ENCODE measurements at places on chromosomes 1 and 21.

GRCh38 chr1:38142606-38143005, 96.0 kb upstream of the POU3F1 start:
- no peak for DNase-seq

DNA sequence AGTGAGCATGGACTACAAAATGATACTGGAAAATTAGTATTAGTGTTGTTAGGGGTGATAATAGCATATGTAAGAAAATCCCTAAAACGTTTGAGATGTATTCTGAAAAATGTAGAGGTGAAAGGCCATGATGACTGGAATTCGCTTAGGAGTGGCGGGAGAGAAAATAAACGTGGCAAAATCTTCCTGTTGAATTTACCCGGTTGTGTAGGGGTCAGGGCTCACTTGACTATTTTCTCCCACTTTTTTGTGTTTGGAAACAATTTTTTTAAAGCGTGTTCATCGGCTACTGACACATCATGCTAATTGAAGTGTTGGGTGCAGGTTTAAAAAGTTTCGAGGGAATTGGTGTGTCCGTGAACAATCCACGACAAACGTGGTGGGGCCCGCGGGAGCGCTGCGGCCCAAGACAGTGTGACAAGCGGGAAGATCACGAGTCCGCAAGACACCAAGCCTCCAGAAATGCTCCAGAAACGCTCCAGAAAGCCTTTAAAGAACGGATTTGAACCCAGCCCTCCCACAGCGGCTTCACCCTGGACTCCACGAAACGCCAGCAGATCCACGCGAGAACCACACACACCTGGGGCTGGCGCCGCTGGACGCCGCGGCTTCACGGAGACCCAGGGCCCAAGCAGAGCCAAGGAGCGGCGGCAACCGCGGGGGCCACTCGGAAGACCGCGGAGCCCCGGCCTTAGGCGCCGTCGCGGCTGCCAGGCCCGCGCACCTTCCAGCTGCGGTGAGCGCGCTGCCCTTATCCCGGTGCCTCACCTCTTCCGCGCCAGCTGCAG, 573 bp downstream of the PSMG1 start:
- DNase-seq, result no peak

DNA sequence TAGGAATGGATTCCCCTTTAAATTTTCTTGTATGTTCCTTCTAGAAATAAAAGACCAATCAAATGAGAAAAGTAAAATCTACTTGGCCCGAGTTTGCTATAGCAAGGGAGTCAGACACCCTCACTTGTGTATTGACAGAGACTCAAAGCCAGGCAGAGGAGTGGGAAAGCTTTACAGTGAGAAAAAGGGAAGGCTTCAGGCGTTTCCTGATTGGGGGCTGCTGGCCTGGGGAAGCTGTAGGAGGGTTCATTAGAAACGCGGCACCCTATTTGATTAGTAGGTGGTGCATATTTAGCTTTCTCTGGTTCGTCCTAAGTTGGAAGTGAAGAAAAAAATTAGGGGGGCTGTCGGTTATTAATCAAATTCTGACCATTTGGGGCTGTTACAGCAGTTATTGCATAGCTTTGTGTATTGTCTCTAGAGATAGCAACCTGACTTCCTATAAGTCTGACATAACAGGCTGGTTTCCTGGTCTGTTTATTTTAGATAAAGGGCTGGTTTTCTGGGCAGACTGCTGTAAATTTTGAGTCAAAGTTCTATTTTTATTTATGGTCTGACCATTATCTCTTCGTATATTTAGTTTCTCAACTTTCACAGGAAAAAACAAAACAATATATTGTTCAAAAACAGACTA, 10.0 kb downstream of the SLC25A24 start:
- no peak for DNase-seq

GRCh38 chr1:54218883-54219687, 19.1 kb downstream of the MRPL37 start:
- no peak for DNase-seq

DNA sequence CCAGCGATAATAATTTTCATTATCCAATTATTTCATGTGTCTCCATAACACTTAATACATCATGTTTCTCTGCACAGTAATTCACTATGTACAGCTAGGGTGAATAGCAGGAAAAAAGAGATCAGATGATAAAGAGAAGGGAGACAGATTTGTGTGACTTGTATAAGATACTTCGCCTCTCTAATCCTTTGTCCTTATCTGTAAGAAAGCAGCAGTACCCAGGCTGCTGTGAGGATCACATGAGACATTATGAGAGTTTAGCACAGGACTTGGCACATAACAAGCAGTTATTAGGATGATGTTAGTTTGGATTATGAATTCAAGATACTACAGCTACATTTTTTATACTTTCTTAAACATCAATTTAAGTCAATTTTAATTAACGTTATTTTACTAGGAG, 6.3 kb downstream of the ERG start:
- no peak for DNase-seq

DNA sequence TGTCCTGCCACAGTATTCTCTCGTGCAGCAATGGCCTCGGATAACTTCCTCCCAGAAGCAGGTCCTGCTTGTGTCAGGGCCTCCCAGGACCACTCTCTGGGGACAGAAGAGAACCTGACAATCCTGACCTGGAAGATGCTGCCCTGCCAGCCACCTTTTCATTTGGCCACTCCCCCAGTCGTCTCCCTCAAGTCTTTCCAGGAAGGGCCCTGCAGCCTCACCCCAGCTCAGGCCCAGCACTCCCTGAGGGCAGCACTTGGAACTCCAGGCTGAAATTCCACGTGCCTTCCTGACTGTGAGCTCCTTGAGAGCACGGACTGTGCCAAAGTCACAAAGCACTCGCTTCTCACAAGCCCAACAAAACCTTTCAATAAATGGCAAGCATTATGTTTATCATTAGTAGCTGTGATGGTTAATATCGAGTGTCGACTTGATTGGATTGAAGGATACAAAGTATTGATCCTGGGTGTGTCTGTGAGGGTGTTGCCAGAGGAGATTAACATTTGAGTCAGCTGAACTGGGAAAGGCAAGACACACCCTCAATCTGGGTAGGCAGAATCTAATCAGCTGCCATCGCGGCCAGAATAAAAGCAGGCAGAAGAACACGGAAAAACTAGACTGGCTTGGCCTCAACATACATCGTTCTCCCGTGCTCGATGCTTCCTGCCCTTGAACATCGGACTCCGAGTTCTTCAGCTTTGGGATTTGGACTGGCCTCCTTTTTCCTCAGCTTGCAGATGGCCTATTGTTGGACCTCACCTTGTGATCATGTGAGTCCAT, 2.3 kb upstream of the CLEC20A start:
- no peak for DNase-seq

- DNase-seq, result no peak
These were observed 106.7 kb upstream of the COL6A1 start for GRCh38 chr21:45874716-45875415.

GRCh38 chr1:26900001-26900814, at the start of gene GPATCH3:
Gene GPATCH3, minus strand, starts transcription at chr1:26900467. Its CDS starts 25 bp downstream, at chr1:26900442.
- DNase-seq, result peak; percentile 72

DNA sequence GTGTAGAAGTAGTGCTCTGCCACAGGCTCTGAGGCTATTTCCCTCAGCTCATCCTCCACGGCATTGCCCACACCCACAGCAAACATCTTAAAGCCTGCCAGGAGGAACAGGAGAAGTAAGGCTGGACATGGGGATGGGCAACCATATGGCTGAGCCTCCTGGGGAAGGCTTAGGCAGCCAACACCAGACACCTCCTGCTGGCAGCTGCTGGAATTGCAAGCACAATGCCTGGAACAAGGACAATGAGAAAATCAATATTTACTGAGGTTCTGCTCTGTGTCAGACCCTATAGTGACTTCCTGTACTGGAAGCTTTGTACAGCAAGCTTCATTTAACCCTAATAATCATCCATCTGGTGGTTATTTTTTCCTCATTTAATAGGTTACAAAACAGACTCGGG, 8.2 kb downstream of the MATN1 start:
- DNase-seq, result no peak

DNA sequence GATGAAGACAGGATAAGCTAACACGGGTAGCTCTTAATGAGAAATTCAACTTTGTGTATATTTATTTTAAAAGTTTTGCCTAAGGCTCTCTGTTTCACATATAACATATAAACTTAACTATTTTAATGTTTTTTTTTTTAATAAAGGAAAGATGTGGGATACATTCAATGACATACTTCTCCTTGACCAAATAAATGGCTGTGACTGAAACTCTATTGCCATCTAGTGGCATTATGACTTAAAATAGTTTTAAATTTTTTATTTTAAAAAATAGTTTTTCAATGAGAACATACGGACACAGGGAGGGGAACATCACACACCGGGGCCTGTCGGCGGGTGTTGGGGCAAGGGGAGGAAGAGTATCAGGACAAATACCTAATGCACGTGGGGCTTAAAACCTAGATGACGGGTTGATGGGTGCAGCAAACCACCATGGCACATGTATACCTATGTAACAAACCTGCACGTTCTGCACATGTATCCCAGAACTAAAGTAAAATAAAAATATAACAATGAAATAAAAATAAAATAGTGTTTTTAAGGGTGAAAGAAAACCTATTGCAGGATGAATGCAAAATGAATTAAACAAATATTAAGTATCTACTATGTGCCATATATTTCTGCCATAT, 83.4 kb downstream of the LYST start:
- DNase-seq, result no peak

- DNase-seq, result no peak
These were observed 4.9 kb upstream of the PTGFRN start for GRCh38 chr1:116904791-116905320.

- no peak for DNase-seq
These were observed 65.4 kb downstream of the ALPL start for GRCh38 chr1:21574466-21575151.

- peak; percentile 34 for DNase-seq
These were observed 29.6 kb upstream of the WASF2 start for GRCh38 chr1:27519331-27520258.

GRCh38 chr21:17390569-17390968, 122.3 kb upstream of the CXADR start:
- DNase-seq, result no peak

DNA sequence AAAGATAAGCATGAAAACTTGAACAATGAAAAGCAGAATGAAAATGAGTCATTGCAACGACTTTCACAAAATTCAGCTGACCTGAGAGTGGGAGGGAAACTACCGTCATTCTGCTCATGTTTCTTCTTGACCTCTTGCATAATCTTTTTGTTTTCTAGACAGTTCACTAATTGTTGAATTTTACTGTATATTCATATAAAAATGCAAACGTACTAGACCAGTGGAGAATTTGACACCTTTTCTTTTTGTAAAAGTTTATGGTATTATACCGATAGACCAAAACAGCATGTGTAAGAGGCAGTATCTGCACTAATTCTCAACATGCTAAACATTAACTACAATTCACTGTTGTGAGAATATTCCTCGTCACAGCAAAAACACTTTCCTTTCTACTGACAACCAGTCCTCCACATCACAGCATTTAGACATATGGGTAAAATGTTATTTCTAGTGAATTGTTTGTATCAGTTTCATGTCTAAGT, 137.8 kb downstream of the GREM2 start:
- no peak for DNase-seq

GRCh38 chr1:63758791-63759190, 15.0 kb upstream of the ROR1 start:
- DNase-seq, result no peak

GRCh38 chr1:19113697-19114092, 96.4 kb downstream of the UBR4 start:
- no peak for DNase-seq

GRCh38 chr1:174956976-174957375, 42.8 kb upstream of the CACYBP start:
- DNase-seq, result no peak

- DNase-seq, result peak; percentile 67
These were observed 2.0 kb downstream of the SLC6A17 start for GRCh38 chr1:110152133-110152785.

DNA sequence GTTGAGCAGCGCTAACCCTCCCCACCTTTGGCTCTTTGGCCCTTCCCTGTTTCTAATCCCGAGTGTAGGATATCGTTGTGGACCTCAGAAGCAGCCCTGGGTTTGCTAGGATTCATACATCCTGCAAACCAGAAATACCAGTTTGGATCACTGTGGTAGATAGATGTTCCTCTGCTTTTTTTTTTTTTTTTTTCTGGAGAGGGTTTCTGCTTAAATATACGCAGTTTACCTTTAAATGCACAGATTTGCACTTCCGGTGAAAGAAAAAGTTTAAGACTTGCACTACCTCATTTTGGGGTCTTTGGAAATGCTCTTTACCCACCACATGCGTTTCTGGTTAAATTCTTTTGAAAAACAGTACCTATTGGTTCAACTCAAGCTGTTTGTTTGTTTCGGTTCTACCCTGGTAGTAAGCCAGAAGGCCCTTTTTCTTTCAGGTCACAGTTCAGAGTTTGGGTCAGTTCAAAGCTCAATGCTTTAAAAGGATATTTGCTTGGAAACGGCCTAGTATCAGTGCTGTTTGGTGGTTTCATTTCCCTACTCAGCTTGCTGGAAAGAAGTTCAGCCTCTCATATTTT, 908 bp downstream of the DDI2 start:
- DNase-seq, result no peak

DNA sequence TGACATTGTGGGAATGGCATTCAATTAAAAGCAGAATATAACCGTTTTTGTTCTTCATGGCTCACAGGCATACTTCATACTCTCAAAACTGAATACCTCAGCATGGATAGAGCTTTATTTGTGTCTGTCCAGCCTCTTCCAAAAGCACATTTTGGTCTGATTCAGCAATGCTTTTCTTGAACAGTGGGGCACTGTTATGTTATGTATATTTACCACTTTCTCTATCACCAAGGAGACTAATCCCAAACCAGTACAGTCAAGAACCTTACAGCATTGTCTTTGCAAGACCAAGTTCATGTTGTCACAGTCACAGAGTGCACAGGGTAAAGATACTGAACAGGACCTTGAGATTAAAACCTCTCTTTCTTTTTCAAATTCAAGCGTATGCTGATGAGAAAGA, 582.8 kb downstream of the PTBP2 start:
- DNase-seq, result no peak

GRCh38 chr1:209560529-209560928, 23.0 kb upstream of the CAMK1G start:
- no peak for DNase-seq

GRCh38 chr1:177817937-177818875, 151.7 kb downstream of the SEC16B start:
- DNase-seq, result no peak

- DNase-seq, result no peak
These were observed 30.2 kb downstream of the AK4 start for GRCh38 chr1:65178235-65178634.

GRCh38 chr1:7045897-7046296, 260.6 kb downstream of the CAMTA1 start:
- DNase-seq, result no peak

DNA sequence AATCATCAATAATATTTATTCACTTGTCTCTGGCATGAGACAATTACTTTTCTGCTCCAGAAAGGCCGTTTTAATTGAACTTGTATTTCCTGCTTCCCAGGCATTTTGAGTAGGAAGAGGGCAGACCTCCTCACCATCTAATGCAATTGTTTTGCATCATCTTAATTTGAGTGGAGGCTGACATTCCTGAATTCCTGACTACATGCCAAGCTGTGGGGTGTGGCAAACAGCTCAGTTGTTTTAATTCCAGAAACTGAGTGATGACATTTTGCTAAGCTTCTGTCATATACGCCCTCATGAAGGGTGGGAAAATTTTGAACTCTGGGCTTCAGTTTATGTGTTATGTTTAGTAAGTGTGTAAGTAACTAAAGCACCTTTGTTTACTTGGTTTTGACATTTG, 125.4 kb upstream of the USP25 start:
- DNase-seq, result no peak
